ENCODE measurements at places on chromosomes 11 and 22.

DNA sequence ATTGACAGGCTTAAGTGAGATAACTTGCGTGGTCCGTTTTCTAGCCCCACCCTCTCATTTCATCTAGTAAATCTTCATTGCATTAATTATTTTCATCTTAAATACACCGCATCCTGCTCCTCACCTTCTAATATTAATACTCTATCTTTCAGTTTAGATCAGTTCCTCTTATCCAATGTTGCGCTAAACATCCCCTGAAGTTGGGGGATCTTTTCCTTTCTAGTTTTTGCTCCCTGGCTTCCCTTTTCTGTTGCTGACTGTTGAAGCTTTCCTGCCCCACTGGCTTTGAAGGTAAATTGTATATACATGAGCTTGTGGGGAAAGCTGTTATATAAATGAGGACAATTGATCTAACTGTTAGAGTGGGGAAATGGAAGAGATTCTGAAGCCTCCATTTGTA lies 7.2 kb downstream of the CAT start:
- DNase-seq = no peak

DNA sequence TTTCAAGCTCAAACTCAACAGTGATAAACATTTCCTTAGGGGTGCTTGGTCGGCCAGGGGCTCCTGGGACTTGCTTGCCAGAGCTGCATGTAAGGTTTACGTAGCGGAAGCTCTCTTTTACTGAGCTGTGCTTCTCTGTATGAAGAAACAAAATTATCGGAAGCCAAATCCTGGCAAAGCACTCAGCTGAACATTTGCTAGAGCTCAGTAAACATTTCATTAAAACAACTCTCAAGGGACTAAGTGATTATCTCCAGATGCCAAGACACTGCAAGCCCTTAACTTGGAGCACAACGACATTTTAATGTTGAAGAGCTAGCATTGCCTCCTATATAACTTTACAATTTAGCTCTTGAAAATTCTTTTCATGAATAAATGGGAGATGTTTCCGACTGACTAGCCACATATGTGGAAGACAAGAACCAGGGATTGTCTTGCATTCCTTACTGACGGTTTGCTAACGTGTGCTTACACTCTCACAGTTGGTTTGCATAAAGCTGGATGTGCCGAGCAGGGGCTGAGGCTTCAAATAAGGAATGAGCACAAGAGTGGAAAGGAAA lies 43.4 kb downstream of the SCUBE2 start:
- no peak for DNase-seq

- no peak for DNase-seq
These were observed 28.0 kb upstream of the CCDC188 start for GRCh38 chr22:20178915-20179227.

DNA sequence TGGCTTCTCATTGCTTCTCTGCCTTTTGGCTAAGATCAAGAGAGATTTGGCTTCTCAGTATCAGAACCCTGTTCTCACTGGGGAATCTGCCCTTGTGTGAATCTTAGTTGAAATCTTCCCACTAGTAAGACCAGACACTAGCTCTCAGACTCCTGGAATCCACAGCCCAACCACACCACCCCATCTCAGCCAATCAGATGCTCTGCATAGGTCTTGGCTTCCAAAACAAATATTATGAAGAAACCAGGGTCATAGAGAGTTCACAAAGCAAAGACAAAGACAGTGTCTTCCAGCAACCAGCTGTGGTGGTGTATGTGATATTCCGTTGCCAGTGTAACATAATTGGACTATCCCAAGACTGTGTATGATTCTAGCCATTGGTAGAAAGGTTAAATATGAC lies 5.4 kb downstream of the OR8B12 start:
- DNase-seq = peak; percentile 46

DNA sequence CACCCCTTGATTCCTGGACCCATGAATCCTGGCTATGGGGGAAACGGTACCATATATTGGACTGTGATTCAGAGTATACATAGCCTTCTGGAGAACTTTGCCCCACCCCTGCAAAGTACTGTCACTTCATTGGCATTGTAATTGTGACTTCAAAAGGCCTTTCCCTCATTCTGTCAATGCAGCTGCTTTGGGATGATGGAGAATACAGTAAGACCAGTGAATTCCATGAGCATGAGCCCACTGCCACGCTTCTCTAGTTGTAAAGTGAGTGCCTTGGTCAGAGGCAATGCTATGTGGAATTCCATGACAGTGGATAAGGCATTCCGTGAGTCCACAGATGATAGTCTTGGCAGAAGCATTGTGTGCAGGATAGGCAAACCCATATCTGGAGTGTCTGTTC lies 25.7 kb upstream of the MSANTD2 start:
- DNase-seq = no peak

GRCh38 chr11:118050208-118050891 lies 26.5 kb upstream of the TMPRSS4 start:
- no peak for DNase-seq

GRCh38 chr11:2201542-2201941 lies 29.9 kb upstream of the TH start:
- no peak for DNase-seq

- DNase-seq = no peak
These were observed 173.4 kb upstream of the BDNF start for GRCh38 chr11:27873664-27874063.

DNA sequence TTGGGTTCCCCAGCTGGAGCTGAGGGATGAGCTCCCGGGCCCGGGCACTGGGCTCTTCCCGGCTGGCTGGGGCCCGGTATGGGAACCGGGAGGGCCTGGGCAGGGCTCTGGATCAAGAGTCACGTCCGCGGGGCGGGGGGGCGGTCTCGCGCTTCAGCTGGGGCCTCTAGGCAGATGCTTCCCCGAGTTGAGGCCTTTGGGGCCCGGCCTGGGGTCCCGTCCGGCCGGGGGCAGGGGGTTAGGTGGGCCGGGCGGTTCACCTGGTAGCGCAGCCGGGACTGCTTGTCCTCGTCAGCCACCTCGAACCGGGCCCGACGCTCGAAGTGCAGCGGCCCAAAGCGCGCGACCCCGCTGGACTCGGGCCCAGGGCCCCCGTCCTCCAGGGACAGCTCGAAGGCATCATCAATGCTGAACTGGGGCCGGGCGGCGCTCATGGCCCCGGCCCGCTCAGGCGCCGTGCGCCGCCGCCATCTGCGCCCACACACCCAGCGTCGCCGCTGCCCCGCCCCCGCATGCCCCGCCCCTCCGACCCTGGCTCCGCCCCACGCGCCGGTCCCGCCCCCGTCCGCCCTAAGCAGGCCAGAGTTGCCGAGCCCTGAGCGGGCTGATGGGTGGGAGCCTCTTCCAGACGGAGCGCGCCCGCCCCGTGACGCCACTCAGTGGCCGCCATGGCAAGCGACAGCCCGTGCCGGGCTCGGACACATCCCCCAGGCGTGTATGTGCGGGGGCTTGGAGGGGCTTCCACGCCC lies at the start of gene TMEM134:
Gene TMEM134, minus strand, starts transcription at position 493 of the 749 bp plus-strand sequence. Its CDS starts 59 bp downstream, at position 434.
- DNase-seq = peak; percentile 92

GRCh38 chr22:32723643-32724042 lies 77.9 kb upstream of the TIMP3 start:
- peak; percentile 55 for DNase-seq

GRCh38 chr11:70502677-70503467 lies 104.5 kb downstream of the CTTN start:
- DNase-seq = no peak

DNA sequence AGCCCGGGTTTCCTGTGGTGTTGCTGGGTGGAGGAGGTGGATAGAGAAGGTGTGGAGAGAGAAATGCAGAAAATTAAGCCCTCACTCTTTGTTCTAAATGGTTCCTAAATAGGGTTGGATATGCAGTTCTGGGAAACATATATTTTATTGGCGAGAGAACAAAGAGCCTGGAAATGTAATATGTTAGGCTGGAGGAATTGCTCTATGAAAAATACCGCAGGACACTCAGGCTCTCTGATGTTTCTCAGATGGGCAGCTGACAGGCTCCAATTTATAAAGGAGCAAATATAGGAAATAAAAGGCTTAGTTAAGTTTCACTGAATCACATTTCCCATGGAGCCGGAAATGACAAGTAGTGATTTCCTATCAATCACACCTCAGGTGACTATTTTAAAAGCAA lies 428.0 kb downstream of the TMEM135 start:
- DNase-seq = no peak

GRCh38 chr11:33116535-33116934 lies 44.7 kb downstream of the CSTF3 start:
- peak; percentile 70 for DNase-seq

DNA sequence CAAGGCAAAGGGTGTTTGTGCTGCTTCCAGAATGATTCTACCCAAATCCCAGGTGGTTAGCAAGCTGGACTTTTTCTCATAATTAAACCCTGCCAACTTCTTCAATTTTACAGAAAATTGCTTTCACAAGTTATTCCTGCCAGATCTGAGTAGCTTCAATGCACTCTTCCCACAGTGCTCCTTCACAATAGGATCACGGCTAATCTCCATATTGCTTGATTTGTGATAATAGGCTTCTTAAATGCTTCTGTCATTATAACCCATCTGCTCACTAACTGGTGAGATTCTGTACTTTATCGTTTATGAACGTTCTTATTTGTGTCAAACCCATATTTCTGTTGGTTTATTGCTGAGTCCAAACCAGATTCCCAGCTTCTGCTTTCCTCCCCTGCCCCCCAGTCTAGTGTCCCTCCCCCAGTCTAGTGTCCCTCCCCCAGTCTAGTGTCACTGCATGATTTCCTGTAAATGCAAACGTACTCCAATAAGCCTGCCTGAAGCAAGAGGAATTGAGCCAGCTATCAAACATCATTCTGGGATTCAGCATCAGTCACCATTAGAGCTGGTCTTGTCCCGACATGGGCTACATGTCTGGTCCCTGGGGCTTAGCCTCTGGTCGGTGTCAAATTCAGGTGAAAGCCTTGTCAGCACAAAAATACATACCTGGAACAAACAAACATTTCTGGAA lies 14.0 kb downstream of the MMP3 start:
- DNase-seq = no peak

DNA sequence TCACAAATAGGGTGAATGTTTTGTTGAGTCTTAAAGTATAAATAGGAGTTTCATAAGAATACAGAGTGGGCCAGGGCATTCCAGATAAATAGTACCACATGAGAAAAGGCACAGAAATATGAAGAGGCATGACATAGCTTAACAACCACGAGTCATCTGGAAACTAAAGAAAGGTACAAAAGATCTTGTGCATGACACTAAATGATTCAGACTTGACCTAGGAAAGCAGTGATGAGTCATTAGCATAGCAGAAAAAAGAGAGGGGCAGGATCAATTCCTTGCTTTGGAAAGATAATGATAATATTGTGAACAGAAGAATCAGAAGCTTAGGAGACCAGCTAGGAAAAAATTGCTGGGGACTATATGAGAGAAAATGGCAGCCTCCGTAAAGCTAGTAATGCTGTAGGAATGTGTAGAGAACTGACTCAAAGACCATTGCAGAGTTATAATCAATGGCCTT lies 47.6 kb upstream of the FIBIN start:
- DNase-seq = peak; percentile 83

- peak; percentile 75 for DNase-seq
These were observed 120.7 kb upstream of the TMEM45B start for GRCh38 chr11:129694966-129695365.

- DNase-seq = peak; percentile 61
These were observed 457 bp downstream of the RNF141 start for GRCh38 chr11:10540546-10540914.

DNA sequence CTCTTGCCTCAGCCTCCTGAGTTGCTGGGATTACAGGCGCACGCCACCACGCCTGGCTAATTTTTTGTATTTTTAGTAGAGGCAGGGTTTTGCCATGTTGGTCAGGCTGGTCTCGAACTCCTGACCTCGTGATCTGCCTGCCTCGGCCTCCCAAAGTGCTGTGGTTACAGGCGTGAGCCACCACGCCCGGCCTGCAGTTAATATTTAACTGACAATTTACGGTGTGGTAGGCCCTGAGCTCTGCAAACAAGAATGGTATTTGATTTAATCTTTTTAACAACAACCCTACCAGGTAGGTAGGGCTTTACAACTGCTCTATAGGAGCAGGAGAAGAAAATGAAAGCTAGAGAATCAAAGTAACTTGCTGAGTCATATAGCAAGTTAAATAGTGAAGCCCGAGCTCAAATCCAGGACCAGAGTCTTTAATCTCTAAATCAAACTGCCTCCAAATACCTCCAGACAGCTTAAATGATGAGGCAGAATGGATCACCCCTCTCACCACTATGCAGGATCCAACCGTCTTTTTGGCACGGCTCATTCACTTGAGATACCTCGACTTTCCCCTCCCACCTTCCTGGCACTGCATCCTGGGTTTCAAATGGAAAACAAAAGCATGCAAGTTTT lies 9.4 kb downstream of the UEVLD start:
- DNase-seq = peak; percentile 59

DNA sequence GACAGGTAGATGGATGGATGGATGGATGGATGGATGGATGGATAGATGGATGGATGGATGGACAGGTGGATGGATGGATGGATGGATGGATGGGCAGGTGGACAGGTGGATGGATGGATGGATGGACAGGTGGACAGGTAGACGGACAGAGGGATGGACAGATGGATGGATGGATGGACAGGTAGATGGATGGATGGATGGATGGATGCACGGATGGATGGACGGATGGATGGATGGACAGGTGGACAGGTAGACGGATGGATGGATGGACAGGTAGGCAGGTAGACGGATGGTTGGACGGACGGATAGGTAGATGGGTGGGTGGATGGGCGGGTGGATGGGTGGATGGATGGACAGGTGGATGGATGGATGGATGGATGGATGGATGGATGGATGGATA lies 24.3 kb downstream of the PDGFB start:
- no peak for DNase-seq

- peak; percentile 81 for DNase-seq
These were observed 521 bp upstream of the PTS start for GRCh38 chr11:112225753-112226061.

DNA sequence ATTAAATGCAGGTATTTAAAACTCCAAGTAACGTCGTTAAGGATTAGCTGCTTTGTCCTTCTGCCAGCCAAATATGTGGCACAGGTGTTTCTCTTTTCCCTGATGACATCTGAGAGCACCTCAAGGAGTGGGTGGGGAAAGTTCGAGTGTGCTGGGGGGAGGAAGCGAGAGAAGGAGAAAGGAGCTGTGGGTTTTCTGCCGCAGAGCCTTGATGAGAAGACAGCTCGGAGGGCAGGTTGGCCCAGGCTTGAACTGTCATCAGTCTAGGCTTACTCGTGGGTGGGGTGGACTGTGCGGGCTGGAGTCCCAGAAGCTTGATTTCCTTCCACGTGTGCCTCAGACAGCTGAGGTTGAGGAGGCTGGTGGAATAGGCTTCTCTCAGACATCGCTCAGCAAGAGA lies 15.2 kb upstream of the SORL1-AS1 start:
- DNase-seq = no peak

DNA sequence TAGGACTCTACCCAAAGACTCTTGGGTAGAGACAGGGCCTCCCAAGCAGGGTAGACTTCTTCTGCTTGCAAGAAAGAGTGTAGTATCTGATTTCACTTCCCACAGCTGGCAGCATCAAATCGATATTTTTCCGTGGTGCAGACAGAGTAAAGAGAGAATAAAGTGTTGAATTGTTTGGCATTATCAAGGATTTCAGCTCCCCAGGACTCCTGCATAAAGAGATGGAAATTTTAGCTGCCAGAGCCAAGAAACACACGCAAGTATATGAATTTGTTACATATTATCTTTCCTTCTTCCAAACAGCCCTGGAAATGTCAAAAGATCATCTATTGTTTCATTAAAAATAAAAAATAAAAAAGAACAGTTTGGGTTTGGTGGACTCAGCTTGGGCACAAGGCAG lies 136.8 kb downstream of the PKNOX2 start:
- no peak for DNase-seq

GRCh38 chr11:87263264-87263838 lies 225.6 kb downstream of the TMEM135 start:
- no peak for DNase-seq

Data from kidney tubule cell (primary cell).